ENCODE measurements at places on chromosomes 16 and 17.
A peak's percentile ranks its signal among the peaks of the same experiment; 100 is the strongest.

- DNase-seq: no peak
Observed at GRCh38 chr17:37148156-37148555, 199.4 kb downstream of the AATF start.

GRCh38 chr16:49740256-49740655, 115.7 kb downstream of the ZNF423 start:
- DNase-seq: no peak

GRCh38 chr16:86466696-86467406, 43.5 kb upstream of the FOXF1 start:
- DNase-seq: no peak

GRCh38 chr16:56643080-56643778, 4.8 kb downstream of the MT1A start:
- DNase-seq: peak; percentile 71

DNA sequence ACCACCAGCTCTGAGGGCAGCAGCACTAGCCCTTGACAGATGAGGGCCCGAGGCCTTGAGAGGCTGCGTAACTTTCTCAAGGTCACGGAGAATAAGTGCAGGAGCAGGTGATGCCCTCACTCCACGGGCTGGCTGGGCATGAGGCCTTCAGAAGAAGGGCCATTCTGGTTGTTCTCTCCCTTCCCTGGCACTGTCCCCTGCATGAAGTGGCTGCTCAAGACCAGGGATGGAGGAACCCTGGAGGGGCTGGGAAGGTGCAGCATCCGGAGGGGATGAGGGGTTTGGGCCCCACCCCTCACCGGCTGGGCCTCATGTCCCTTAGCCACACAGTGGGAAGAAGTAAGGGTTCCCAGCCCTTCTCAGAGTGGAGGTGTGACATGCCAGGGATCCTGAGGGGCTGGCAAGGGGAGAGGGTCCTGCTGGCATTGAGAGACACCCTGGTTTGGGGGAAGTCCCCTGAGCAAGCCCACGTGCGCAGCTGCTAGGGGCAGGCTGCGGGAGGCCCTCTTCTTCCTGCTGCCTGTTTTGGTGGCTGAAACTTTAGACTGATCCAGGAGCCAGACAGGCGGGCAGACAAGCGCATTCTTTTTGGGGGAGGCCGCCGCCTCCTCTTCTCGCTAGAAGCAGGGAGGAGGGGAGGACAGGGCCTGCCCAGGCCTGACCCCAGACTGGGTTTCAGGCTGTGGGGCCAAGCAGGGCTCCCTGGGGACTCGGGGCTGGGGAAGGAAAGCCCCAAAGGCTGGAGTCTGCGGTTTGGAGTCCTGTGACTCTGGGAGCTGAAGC, 74.0 kb downstream of the N4BP1 start:
- no peak for DNase-seq

GRCh38 chr16:47065766-47066688, 77.7 kb downstream of the NETO2 start:
- DNase-seq: no peak

DNA sequence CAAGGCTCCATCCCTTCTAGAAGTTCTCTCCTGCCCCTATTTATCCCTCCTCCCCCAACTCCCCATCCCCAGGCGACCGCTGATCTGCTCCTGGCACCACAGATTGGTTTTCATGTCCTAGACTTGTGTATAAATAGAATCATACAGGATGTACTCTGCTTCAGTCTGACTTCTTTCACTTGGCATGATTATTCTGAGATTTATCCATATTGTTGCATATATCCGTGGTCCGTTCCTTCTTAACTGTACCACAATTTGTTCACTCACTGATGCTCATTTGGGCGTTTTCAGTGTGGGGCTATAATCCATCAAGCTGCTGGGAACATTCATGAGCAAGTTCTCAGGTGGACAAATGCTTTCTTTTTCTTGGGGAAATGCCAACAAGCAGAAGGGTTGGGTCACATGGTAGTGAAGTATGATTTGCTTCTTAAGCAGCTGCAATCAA, 23.9 kb downstream of the PITPNM3 start:
- DNase-seq: no peak

DNA sequence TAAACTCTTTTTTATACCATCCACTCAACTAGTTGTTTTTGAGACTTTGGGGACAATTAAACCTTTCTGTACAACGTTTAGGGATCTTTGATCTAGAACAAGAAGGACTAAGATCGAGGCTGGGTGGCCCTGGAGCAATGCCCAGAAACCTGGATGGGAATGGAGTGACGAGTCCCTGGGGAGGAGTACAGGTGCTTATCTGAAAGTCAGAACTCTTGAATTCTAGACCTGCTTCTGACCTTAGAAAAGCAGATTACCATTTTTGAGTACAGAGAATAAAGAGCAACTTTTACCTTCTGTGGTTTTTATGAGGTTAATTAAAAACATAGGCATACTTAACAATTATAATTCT, 17.8 kb downstream of the UBE2Z start:
- DNase-seq: no peak
